ENCODE measurements at places on chromosomes 7 and 10. TPM values are rescaled to one million over a fixed set of nuclear protein-coding genes. Genes with fewer than 3 reads are reported as not detected.

DNA sequence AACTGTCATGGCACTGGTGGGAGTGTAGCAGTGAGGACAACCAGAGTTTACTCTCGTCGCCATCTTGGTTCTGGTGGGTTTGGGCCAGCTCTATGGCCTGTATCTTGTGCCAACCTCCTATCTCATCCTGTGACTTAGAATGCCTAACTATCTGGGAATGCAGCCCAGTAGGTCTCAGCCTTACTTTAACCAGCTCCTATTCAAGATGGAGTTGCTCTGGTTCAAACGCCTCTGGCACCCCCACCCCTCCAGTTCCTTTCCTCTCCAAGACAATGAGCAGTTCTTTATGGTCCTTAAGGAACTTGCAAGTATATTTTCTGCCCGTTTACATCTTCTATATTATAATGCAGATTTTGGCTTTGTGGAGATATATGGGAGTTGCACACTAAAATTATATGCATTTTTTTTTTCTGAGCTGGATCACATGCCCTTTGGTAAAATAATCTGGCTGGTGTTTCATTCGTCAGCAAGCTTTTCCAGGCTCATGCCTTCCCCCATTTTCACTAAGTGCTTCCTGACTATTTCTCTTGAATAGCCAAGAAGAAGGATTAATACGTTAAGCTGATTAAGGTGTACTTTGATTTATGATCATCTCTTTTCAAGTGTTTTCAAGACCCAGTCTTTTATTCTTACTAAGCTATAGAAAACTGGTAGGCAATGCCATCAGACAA is 11.2 kb upstream of the WIPF3 start:
- peak; percentile 29 for DNase-seq
- H3K4me3 ChIP-seq, result no peak overlapping the region
- H3K4me1 ChIP-seq, result no peaks in the 10 kb centered on the region
- H3K27ac ChIP-seq, result no peak overlapping the region

- H3K4me3 ChIP-seq, result no peak overlapping the region
- H3K36me3 ChIP-seq, result peaks cover 64% of the 10 kb centered on the region
- H3K27ac ChIP-seq, result no peak overlapping the region
- H3K4me1 ChIP-seq, result peaks cover 8% of the 10 kb centered on the region
Observed at GRCh38 chr10:13669182-13669855, 82.6 kb downstream of the PRPF18 start.

The RGS10 gene
- total RNA-seq, result 39.8 TPM

- H3K4me3 ChIP-seq, result peak overlapping the region; percentile 95
- no peaks in the 10 kb centered on the region for H3K36me3 ChIP-seq
- DNase-seq, result no peak
- no peaks in the 10 kb centered on the region for H3K27me3 ChIP-seq
Observed at GRCh38 chr10:91220954-91221675, 652 bp downstream of the PCGF5 start.

DNA sequence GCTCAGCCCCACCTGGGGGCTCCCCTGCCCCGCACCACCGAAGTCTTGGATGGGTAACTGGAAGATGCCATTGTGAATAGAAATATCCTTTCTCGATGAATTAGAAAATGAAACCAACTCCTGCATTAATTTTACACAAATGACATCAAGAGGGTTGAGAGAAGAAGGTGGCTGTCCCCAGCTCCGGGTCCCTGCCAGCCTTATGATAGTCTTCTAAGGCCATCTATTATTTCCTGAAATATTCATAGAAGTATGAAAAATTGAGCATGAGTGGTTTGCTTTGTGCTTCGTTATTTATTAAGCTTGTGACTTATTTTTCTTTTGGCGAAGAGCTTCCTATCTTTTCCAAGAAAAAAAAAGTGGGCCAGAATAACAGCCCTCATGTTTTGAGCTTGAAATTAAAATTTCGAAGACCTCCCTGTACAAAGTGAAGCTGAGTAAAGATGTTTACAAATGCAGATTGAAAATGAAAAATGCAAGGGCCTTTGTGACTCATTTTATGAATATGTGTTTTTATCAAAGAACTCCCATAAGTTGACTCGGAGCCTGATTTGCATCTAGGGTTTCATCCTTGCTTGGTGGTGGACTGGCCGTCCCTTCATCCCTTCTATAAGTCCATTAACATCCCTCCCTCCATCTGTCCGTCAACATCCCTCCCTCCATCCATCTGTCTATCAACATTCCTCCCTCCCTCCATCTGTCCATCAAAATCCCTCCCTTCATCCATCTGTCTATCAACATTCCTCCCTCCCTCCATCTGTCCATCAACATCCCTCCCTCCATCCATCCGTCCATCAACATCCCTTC is 20.5 kb upstream of the CFAP46 start:
- DNase-seq, result no peak
- H3K4me3 ChIP-seq, result peak overlapping the region; percentile 65
- H3K27me3 ChIP-seq, result no peaks in the 10 kb centered on the region
- H3K27ac ChIP-seq, result no peak overlapping the region

GRCh38 chr7:151186640-151187408 is at the start of gene ASB10:
TSS of gene ASB10 (minus strand) at chr7:151187250. CDS start at chr7:151187130, 120 bp downstream.
- H3K4me1 ChIP-seq, result no peaks in the 10 kb centered on the region
- H3K27me3 ChIP-seq, result no peaks in the 10 kb centered on the region
- no peak within 1 kb of the TSS for H3K4me3 ChIP-seq

GRCh38 chr10:122044713-122045112 is 55.8 kb downstream of the TACC2 start:
- H3K4me3 ChIP-seq, result peak overlapping the region; percentile 37
- DNase-seq, result no peak
- no peaks in the 10 kb centered on the region for H3K36me3 ChIP-seq
- no peaks in the 10 kb centered on the region for H3K27me3 ChIP-seq
- H3K27ac ChIP-seq, result peak overlapping the region; percentile 82
- H3K4me1 ChIP-seq, result peaks cover 38% of the 10 kb centered on the region

DNA sequence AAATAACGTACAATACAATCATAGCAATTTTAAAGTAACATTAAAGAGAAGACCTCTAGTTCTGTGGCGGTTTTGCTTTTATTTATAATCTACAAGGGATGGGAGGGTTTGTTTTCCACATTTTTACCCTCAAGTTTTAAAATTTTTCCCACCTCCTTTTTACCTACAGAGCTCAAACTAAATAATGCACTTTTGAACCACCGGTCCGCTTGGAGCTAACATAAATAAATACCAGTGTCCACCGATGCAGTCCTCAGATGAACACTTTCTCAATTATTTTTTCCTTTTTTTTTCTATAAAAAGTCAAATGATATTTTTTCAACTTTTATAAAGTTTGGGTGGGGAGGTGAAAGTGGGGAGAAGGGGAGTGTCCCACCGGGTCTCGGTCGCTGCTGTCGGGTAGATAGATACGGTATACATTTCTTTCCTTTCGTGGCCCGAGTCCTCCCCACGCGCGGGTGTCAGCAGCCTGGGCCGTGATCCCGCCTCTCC is 3.3 kb downstream of the ZNF503 start:
- H3K27ac ChIP-seq, result peak overlapping the region; percentile 99
- H3K27me3 ChIP-seq, result no peaks in the 10 kb centered on the region
- peaks cover 18% of the 10 kb centered on the region for H3K36me3 ChIP-seq
- H3K4me3 ChIP-seq, result peak overlapping the region; percentile 97
- no peak for DNase-seq

The UNC5B gene
- 2.7 TPM for total RNA-seq

DNA sequence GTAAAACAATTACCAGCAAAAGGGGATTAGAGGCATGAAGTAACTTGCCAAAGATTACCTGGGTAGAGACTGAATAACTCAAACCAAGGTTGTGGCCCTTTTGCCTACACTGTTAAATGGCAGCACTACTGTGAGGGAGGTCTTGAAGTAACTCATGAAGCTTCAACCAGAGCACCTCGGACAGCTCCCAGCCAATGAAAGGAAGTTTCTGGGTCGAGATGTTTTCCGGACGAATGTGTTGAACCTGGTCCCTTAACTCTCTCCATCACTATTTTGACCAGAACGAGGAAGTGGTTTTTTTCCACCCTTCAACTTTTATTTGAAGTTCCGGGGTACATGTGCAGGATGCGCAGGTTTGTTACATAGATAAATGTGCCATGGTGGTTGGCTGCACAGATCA is 133.6 kb upstream of the PRKCQ start:
- no peak overlapping the region for H3K4me3 ChIP-seq
- H3K27me3 ChIP-seq, result no peaks in the 10 kb centered on the region
- no peak for DNase-seq
- H3K36me3 ChIP-seq, result no peaks in the 10 kb centered on the region
- H3K4me1 ChIP-seq, result no peaks in the 10 kb centered on the region

DNA sequence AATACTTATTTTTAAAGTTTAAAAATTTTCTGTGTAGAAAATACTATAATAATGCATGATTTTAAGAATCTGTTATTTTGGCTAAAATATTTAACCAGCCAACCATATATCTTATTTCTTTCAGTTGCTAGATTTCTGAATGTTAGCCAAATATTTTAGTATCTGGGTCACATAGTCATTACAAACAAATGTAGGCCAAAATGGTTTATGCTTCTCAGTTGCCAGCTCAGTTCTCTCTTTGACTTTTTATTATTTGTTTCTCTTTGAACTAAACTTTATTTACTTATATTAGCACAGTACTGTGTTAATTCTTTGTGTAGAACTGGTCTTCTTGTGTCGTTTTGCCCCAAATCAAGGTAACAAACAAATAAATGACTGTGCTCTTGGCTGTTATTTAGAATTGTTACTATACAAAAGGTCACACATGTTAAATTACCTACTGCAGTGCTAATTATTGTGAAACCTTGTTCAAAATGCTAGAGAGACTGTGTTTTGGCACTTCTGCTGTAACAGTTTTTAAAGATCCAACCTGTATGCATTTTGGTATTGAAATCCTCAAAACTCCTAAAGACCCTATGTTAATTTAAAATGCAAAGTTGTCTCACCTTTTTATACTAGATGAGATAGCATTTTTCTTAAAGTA is 39.8 kb downstream of the ZEB1 start:
- H3K27ac ChIP-seq, result no peak overlapping the region
- H3K4me3 ChIP-seq, result no peak overlapping the region
- no peaks in the 10 kb centered on the region for H3K27me3 ChIP-seq
- DNase-seq, result no peak

The KCNIP2 gene
- total RNA-seq, result 0.33 TPM

The BLNK gene
- total RNA-seq, result 5.0 TPM

The SORCS1 gene
- total RNA-seq, result 7.1 TPM

DNA sequence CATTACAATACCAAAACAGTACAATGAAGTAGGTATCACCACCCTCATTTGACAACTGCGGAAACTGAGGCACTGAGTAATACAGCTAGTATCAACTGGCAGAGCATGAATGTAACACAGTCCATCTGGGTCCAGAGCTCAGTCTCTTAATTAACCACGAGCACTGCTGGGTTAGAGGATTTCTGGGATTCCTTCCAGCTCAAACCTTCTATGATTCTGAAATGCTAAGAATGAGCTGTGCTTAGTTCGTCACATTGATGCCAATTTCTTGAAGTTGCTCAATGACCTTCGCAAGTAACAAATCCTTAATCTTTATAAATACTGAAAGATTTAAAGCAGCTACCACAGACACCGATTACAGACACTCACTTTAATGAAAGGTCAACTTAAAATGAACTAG is 62.5 kb downstream of the SGMS1 start:
- H3K4me3 ChIP-seq, result peak overlapping the region; percentile 2
- no peaks in the 10 kb centered on the region for H3K36me3 ChIP-seq
- no peak for DNase-seq
- H3K4me1 ChIP-seq, result peaks cover 54% of the 10 kb centered on the region
- H3K27me3 ChIP-seq, result no peaks in the 10 kb centered on the region
- peak overlapping the region; percentile 75 for H3K27ac ChIP-seq

DNA sequence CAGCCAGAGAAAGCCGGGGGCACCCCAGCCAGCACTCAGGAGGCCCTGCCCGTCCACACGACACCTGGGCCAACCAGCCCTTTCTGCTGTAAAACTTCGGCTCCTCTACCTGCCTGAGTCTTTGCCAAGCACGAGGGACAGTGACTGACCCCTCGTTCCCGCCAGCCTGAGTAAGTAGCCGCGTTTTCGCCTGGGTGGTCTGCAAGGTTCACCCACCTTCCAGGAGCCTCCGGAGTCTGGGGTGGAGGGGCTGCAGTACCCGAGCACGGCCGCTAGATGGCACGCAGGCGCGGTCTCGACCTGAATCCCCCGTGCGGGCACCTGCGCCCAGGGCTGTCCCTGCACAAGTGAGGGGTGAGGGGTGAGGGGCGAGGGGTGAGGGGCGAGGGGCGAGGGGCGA is 192.7 kb downstream of the PTPRN2 start:
- DNase-seq, result no peak
- H3K36me3 ChIP-seq, result no peaks in the 10 kb centered on the region
- H3K27me3 ChIP-seq, result no peaks in the 10 kb centered on the region
- H3K27ac ChIP-seq, result no peak overlapping the region
- H3K4me1 ChIP-seq, result no peaks in the 10 kb centered on the region

DNA sequence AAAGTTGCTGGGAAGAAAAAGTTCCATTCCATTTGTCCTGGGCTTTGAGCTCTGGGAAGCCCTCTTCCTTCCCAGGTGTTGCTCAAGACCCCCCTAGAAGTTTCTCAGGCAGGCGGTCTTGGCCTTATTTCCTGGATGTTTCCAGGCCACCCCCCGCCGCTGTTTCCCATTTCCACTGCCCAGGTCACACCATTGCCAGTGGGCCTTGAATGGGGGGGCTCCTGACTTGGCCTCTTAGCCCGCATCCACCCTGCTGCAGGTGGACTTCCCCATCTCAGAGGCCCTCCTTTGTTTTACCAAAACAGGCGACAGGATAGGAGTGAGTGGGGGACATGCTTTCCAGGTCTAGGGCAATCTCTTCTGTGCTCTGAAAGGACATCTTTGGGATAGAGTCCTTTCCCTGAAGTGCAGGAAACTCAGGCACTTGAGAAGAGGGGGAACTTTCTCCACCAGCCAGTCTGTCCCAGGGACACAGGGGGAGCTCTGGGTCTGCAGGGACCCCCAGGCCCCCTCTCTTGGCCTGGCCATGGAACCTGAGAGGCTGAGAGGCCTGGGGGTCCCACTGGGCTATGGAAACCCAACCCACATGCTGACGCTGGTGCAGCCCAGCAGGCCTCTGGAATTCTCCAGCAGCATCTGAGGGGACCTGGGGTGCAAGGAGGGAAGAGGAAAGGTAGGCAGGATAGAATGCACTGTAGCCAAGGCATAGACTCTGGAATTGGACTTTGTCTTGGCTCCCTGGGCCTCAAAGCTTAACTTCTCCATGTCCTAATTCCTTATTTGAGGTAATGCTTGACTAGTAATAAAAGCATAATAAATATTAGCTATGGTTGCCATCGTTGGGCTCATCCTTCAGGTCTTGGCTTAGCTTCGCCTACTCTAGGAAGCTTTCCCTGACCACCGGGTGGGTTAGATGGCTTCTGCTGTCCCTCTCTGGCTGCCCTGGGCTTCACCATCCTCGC is 17.6 kb downstream of the NEURL1 start:
- H3K4me3 ChIP-seq, result no peak overlapping the region
- H3K27ac ChIP-seq, result no peak overlapping the region
- no peaks in the 10 kb centered on the region for H3K27me3 ChIP-seq
- H3K4me1 ChIP-seq, result peaks cover 39% of the 10 kb centered on the region
- no peak for DNase-seq
- no peaks in the 10 kb centered on the region for H3K36me3 ChIP-seq

DNA sequence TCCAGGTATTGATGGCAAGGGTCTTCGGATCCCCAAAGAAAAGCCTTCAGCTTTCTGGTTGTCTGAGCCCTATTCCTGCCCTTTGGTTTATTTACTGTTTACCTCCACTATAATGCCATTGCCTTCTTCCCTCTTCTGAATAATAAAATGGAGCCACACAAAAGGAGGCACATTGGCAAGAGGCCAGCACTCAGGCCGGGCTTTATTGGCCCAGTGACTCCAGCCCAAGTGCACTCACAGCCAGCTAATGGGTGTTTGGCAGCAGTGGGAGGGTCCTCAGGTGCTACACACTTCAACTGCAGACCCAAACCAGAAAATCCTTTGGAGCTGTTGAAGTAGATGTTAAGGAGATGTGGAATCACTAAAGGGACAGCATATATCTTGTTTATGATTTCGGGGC is 336.0 kb downstream of the PLXNA4 start:
- no peaks in the 10 kb centered on the region for H3K27me3 ChIP-seq
- no peaks in the 10 kb centered on the region for H3K4me1 ChIP-seq
- H3K4me3 ChIP-seq, result no peak overlapping the region
- no peaks in the 10 kb centered on the region for H3K36me3 ChIP-seq
- no peak overlapping the region for H3K27ac ChIP-seq

The CFAP70 gene
- total RNA-seq, result 3.3 TPM
